HT1080 (cell line): ENCODE measurements at places on chromosomes 6 and 20.

GRCh38 chr6:36574679-36575078 is 19.5 kb upstream of the SRSF3 start:
- DNase-seq: no peak

DNA sequence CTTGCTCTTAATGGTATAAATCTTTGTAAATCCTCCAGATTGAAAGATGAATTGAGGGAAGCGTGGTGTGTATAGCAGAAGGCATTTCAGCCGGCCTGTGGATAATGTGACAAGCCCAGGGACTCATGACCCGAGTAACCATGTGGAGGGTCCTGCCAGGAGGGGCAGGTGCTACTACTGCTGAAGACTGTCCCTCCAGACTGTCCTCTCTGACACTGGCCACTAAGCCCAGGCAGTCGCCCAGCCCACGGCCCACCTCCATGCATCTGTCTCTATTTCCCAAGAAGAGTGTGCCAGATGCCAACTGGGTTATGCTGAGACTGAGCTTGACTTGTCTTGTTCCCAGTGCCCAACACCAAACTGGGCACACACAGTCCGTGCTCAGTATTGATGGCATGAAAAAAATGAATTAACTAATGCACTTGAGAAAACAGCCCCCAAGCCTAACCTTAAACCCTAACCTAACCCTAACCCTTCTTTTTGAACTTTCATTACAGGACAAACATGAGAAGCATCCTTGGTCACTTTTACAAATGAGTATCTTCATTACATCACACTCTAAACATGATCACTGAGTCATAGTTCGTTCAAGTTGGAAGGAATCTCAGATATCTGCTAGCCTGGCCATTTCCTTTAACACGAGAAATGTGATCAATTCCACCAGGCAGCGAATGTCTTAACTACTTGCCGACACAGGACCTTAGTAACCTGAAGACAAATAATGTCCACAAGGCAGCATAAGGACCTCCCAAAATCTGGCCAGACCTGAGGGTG is 182.2 kb upstream of the RREB1 start:
- no peak for DNase-seq

GRCh38 chr6:40988634-40989033 is 50.4 kb downstream of the UNC5CL start:
- no peak for DNase-seq

DNA sequence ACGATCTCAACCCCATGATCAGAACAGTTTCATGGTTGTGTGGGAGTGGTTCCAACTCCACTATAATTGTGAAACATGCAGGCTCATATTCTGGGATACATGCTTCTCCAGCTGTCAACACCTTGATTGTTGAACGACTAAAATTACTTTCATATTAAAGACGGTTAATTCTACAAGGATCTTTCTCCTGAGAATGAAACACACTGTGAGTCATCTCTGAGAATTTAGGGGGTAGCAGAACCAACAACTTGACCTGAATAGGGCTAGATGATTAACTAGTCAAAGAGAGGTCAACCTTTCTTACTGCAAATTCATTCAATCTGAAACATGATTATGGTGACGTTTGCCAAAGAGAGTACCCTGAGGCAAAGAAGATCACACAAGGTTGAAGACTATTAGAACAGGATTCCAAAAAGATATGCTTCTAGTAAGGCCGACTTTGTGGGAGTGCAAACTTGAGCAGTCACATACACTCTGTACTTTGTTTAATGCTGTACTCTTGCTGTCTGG is 175.2 kb upstream of the CITED2 start:
- DNase-seq: no peak

DNA sequence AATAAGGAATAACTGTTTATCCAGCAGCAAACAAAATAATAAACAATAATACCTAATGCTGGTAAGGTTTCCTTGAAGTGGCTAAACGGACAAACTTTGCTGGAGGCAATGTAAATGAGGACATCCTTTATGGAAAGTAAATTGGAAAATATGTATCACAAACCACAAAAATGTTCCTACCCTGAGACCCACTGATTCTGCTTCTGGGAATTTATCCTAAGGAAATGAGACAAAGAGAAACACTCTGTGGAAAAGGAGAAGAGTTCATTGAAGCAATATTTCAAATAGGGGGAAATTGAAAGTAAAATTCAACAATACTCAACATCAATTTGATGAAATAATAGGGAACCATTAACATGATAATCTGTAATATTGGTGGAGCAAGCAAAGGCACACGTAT is 37.9 kb downstream of the MAFB start:
- no peak for DNase-seq

DNA sequence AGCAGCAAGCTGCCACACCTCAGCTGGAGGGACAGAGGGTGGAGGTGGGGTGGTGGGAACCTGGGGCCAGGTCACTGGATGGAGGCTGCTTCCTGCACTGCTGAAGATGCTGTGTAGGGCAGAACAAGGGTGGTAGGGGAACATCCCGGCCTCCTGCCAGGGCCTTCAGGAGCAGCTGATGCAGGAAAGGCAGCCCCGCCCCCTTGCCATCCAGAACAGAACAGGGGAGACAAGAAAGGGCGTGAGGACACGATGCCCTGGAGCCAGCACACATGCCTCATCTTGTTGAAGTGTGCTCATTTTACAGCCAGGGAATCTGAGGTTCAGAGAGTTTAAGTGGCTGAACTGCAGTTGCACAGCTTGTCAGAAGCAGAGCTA is 43.1 kb upstream of the PHACTR3 start:
- DNase-seq: no peak

GRCh38 chr6:63504777-63505384 is 67.4 kb upstream of the LOC128125822 start:
- DNase-seq: peak; percentile 34

GRCh38 chr6:113299531-113299930 is 557.6 kb upstream of the MARCKS start:
- DNase-seq: no peak

GRCh38 chr20:43961541-43962471 is 47.2 kb downstream of the TOX2 start:
- no peak for DNase-seq

- no peak for DNase-seq
These were observed 264.7 kb downstream of the DLL1 start for GRCh38 chr6:170025935-170026750.

GRCh38 chr6:124757560-124757959 is 204.7 kb upstream of the RNF217 start:
- no peak for DNase-seq

GRCh38 chr6:151005164-151005563 is 139.7 kb downstream of the MTHFD1L start:
- DNase-seq: no peak

- DNase-seq: no peak
These were observed 225.7 kb upstream of the TENT5A start for GRCh38 chr6:81978230-81978629.

DNA sequence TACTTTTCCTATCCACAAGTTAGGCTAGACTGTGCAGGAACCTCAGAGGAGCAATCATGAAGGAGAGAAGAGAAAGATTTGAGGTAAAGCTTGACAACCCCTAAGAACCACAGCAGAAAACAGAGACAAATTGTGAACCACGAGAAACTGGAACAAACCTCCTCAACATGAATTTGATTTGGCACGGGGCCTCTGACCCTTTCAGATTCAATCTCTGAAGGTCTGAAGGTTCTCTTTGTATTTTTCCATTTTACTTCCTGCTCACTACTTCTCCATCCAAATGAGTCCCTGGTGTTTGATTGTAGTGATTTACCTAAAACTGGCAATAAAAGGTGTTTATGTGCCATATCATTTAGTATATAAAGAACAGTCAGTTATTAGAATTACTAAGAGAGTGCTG is 126.1 kb upstream of the STXBP5 start:
- DNase-seq: no peak

- no peak for DNase-seq
These were observed 30.2 kb downstream of the PSMG4 start for GRCh38 chr6:3288711-3289663.

- no peak for DNase-seq
These were observed 226.0 kb upstream of the CDYL start for GRCh38 chr6:4550227-4550597.

DNA sequence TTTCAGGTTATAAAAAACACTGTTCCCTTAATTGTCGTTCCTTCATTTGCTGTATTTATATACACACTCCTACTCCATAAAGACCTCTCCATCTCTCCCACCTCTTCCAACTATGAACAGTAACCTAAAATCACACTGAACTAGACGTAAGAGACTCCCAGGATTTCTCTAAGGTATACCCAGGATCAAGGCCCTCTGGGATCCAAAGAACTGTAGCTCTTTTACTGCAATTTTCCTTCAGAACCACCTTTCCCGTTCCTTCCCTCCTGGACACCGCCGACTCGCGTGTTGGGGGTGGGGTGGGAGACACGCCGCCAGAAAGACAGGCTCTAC is 680 bp downstream of the LATS1 start:
- DNase-seq: no peak

GRCh38 chr6:115618256-115618655 is 442.4 kb downstream of the FRK start:
- peak; percentile 3 for DNase-seq

DNA sequence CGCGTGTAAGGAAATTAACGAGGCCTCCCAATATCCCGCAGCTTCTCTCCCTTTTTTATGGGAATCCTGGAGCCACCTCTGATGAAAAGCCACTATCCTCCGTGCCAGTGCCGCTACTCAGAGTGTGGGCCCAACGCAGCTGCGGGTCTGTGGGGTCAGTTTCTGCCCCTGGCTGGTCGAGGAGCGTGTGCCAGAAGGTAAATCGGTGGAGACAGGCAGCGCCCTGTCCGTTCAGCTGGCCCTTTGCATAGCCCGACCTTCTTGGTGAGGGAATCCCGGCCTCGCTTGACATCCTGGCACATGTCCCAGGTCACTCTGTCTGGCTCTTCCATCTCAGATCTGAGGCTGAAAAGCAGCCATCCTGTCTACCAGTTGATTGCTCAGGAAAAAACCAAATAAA is 4.6 kb downstream of the THBS2 start:
- no peak for DNase-seq

GRCh38 chr20:63643946-63644345 is 9.3 kb downstream of the STMN3 start:
- DNase-seq: no peak

- DNase-seq: no peak
These were observed 243.3 kb downstream of the PREX1 start for GRCh38 chr20:48584391-48585060.

DNA sequence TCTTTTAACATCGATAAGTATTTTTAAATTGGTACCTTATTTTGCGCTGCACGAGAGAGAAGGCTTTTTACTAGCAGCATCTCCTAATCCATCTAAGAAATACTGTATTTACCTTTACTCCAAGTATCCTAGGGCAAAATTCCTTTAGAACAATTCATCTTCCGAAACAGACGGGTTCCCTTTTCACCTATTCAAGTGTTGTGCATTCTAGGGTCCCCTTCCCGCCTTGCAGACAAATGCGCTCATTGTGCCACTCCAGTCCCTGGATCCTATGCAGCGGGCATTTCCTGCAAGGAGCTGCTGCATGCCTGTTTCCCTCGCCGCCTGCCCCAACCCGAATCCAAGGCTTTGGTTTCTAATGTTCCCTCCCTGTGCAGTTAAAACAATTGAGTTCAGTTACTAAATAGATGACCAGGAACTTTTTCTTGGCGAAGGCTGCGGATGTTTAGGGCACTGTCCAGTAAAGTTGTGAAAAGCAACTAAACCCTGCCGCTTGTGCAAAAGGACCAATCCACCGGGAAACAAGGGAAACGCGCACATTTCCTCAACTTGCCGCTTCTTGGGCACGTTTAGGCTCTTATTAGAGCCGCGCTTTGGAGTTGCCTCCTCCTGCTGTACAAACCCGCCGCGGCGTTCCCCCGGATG is 556 bp upstream of the SCAF8 start:
- peak; percentile 55 for DNase-seq

DNA sequence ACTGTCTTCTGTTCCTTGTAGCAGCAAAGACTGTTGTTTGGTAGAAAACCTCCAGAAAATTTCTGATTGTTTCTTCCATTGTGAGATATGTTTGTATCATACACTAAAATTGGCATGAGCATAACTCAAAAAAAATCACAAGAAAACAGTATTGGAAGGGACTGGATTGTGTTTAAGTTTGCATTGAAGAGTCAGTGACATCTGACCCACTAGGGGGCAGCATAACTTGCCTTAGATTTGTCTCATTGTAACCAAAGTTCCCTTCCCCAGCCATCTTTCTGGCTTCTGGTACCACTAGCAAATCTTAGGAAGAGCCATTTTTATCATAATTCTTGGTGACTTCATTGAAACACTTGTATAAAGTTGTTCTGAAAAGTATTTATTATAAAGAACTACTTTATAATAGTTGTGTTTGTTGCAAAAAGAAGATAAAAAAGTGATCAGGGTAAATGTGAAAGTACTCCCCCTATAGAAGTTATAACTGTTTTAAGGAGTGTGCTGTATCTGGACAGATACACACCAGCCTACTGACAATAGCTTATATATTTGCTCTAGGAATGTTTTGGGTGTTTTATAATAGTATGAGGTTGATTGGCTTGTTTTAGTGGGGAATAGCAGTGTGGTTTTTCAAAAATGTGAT is 7.7 kb downstream of the CSTF1 start:
- DNase-seq: peak; percentile 44

DNA sequence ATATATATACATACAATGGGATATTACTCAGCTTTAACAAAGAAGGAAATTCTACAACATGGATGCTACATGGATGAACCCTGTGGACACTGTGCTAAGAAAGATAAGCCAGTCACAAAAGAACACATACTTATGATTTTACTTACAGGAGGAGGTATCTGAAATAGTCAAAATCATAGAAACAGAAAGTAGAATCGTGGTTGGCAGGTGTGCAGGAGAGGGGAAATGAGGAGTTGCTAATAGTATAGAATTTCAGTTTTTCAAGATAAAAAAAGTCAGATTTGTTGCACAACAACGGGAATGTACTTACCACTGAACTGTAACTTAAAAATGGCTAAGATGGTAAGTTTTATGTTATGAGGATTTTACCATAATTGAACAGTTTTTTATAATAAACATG is 706.3 kb downstream of the TFAP2A start:
- DNase-seq: no peak

GRCh38 chr6:66985816-66986215 is 1278.8 kb upstream of the EYS start:
- no peak for DNase-seq

DNA sequence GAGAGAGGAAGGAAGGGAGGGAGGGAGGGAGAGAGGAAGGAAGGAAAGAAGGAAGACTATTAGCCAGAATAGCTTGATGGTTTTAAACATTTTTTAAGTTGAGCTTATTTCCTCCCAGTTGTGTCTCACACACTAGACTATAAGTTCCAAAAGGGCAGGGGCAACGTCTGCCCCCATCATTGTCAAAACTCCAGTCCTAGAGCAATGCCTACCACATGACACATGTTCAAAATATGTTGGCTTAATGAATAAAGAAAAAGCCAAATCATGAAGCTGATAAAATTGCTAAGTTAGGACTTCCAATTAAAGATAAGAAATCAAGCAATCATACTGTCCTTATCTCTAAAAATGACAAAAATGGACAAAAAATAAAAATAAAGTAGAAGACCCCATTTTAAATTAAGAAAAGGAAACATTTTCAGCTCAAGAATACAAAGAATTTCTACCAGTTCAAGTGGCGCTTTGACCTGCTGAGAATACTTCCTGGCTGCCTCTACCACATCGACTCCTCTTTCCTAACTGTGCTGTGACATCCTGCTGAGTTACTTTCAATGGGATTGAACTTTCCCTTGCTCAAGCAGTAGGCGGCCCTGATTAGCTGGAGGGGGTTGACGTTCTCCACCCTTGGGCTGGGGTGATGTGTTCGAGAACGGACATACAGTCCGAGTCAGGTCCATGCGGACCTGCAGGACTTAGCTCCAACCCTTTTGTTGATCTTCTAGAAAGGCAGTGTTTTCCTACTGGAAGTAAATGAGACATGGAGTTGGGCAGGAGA is 283.9 kb upstream of the FOXQ1 start:
- DNase-seq: peak; percentile 7

GRCh38 chr20:58127701-58128111 is 100.7 kb downstream of the ANKRD60 start:
- peak; percentile 99 for DNase-seq
